ENCODE measurements at places on chromosomes 2 and 18.

DNA sequence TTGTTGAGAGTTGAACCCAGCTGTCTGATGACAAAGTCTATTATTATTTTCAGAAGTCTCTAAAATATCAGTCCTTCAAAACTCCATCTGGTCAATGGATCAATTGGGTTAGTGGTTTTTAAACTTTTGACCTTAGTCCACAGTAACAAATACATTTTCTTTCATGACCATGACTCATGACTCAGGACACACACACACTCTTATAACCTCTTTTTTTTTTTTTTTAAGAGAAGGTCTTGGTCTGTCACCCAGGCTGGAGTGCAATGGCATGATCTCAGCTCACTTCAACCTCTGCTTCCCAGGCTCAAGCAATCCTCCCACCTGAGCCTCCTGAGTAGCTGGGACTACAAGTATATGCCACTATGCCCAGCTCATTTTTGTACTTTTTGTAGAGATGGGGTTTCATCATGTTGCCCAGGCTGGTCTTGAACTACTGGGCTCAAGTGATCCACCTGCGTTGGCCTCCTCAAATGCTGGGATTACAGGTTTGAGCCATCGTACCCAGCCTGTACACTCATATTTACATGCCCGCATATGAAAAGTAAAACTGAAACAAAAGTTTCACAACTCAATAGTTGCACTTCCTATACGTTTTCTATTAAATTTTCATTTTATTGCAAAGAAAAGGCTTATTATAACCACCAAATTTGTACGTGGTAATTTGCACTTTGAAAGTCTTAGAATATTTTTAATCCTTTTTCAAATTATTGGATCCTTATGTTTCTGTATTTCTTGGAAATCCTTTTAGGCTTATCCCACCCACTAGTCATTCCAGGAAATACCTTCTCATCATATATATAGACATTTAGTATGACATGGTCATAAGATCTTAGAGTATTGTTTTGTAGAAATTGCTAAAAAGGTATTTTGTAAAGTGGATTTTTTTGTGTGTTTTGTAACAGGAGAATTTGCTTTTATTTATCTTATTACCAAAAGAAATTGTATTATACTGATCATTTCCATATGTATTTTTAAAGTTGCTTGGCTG is 199.0 kb downstream of the LPIN1 start:
- H3K27ac ChIP-seq: peak overlapping the region; percentile 93
- peak; percentile 1 for DNase-seq
- H3K4me1 ChIP-seq: peaks cover 39% of the 10 kb centered on the region
- H3K36me3 ChIP-seq: no peaks in the 10 kb centered on the region
- no peaks in the 10 kb centered on the region for H3K27me3 ChIP-seq
- peak overlapping the region; percentile 80 for H3K4me3 ChIP-seq

DNA sequence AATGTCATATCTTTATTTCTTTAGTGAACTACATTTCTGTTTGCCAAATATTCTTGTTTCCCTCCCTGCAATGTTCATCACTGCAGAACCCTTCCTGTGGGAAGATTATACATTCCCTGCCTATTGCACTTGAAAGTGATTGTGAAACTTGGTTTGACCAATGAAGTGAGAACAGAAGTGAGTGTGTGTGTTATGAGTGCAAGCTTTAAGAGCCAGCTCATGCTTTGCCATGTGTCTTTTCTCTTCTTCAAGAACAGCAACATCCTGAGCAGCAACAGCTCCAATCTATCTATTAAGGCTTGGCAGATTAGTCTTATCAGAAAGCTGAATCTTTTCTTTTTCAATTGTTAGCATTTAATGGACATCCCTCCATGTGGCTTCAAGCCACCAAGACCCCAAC is 42.0 kb upstream of the UBE2E3 start:
- DNase-seq: no peak
- peaks cover 3% of the 10 kb centered on the region for H3K36me3 ChIP-seq
- peaks cover 6% of the 10 kb centered on the region for H3K27me3 ChIP-seq
- no peak overlapping the region for H3K27ac ChIP-seq
- no peak overlapping the region for H3K4me3 ChIP-seq
- H3K4me1 ChIP-seq: peaks cover 4% of the 10 kb centered on the region

DNA sequence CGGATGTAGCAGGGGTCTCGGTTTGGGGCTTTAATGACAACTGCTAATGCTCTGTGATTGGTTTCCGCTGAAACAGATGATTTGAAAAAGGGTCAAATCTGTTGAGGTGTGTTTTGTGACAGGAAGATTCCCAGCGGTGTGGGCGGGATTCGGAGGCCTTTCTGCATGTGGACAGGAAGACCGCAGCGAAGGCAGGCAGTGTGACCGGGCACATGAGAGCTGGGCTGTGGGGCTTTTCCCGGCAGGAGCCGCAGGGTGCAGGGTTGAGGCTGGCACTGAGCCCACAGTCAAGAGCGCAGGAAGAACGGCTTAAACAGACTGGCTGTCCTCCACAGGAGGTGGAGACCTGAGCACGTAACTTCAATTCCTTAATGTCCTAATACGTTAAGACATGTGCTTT is 180.0 kb upstream of the TPO start:
- no peak overlapping the region for H3K27ac ChIP-seq
- DNase-seq: no peak
- no peaks in the 10 kb centered on the region for H3K36me3 ChIP-seq
- H3K27me3 ChIP-seq: no peaks in the 10 kb centered on the region
- peaks cover 32% of the 10 kb centered on the region for H3K4me1 ChIP-seq

DNA sequence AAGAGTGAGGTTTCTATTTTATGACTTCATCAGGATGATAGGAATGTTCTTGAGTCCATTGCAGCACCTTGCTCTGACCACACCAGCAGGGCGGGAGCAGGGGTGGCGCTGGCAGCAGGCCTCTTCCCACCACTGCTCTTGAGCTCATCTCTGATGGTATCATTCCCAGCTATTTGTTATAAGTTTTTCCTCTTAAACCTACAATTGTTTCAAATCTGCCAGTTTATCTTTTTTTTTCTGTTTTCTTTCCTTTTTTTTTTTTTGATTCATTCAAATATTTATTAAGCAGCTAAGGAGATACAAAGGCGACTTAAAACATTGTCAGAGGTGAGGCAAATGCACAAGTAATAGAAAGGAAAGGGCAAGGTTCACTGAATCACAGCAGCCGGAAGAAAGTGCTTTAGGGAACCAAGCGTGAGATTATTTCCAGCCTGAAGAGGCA is 28.7 kb downstream of the NIFK start:
- no peak for DNase-seq
- H3K4me1 ChIP-seq: peaks cover 2% of the 10 kb centered on the region
- H3K27me3 ChIP-seq: no peaks in the 10 kb centered on the region
- no peak overlapping the region for H3K27ac ChIP-seq
- H3K4me3 ChIP-seq: no peak overlapping the region
- no peaks in the 10 kb centered on the region for H3K36me3 ChIP-seq

- H3K27ac ChIP-seq: peak overlapping the region; percentile 75
- peaks cover 48% of the 10 kb centered on the region for H3K4me1 ChIP-seq
- no peak for DNase-seq
- H3K27me3 ChIP-seq: no peaks in the 10 kb centered on the region
- no peak overlapping the region for H3K4me3 ChIP-seq
- H3K36me3 ChIP-seq: no peaks in the 10 kb centered on the region
These were observed 161.6 kb downstream of the BCL11A start for GRCh38 chr2:60391649-60392375.

- H3K27ac ChIP-seq: no peak overlapping the region
- H3K36me3 ChIP-seq: no peaks in the 10 kb centered on the region
- no peak for DNase-seq
- H3K4me3 ChIP-seq: no peak overlapping the region
- H3K27me3 ChIP-seq: no peaks in the 10 kb centered on the region
These were observed 370.8 kb downstream of the OSR1 start for GRCh38 chr2:18987592-18988073.

- H3K27ac ChIP-seq: no peak overlapping the region
- no peak for DNase-seq
- H3K27me3 ChIP-seq: no peaks in the 10 kb centered on the region
- H3K4me1 ChIP-seq: peaks cover 2% of the 10 kb centered on the region
These were observed 52.4 kb downstream of the ADI1 start for GRCh38 chr2:3466966-3467365.

DNA sequence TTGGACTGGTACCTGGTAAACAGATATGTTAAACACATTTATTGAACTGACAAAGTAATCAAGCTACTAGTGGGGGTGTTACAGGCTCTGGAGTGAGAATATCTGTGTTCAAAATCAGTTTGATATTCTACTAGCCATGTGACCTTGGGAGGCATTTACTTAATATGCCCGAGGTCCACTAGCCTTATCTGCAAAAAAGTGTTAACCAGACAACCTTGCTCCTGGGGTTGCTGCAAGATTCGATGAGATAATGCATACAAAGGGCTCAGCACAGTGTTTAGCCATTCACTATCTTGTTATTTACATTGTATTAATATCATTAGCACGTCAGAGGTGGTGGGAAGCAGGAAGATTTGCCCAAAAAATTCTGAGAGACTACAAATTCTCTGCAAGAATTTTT is 103.3 kb downstream of the CDH2 start:
- no peaks in the 10 kb centered on the region for H3K4me1 ChIP-seq
- H3K4me3 ChIP-seq: no peak overlapping the region
- H3K27ac ChIP-seq: no peak overlapping the region

DNA sequence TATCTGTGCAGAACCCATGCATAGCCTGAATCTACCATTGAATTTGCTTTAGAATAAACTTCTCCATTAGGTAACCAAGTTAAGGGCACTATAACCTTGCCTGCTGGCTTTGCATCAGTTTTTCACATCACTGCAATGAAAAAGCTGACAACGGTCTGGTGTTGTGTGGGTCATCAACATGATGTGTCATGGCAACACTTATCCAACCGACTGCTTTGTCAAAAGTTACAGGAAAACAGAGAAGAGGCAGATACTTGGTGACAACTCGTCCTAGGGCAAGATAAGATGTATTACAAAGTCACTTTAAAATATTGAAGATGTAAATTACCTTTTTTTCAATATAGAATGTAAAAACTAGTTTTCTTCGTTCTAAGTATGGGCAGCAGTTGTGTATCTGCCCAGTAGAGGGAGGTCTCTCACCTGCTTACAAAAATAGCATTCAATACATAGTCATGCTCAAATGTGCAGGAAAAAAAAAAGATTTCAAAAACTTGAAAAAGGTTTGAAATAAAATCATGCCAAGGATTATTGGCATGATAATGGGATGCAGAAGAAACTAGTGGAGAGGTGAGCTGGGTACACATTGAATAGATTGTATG is 96.3 kb downstream of the EVA1A start:
- H3K27me3 ChIP-seq: peaks cover 25% of the 10 kb centered on the region
- H3K4me3 ChIP-seq: no peak overlapping the region
- H3K27ac ChIP-seq: no peak overlapping the region
- no peaks in the 10 kb centered on the region for H3K4me1 ChIP-seq
- DNase-seq: no peak

GRCh38 chr2:215360596-215360995 is 48.7 kb downstream of the ATIC start:
- H3K4me1 ChIP-seq: peaks cover 12% of the 10 kb centered on the region
- DNase-seq: no peak
- H3K36me3 ChIP-seq: peaks cover 48% of the 10 kb centered on the region
- H3K27me3 ChIP-seq: no peaks in the 10 kb centered on the region
- H3K4me3 ChIP-seq: no peak overlapping the region

DNA sequence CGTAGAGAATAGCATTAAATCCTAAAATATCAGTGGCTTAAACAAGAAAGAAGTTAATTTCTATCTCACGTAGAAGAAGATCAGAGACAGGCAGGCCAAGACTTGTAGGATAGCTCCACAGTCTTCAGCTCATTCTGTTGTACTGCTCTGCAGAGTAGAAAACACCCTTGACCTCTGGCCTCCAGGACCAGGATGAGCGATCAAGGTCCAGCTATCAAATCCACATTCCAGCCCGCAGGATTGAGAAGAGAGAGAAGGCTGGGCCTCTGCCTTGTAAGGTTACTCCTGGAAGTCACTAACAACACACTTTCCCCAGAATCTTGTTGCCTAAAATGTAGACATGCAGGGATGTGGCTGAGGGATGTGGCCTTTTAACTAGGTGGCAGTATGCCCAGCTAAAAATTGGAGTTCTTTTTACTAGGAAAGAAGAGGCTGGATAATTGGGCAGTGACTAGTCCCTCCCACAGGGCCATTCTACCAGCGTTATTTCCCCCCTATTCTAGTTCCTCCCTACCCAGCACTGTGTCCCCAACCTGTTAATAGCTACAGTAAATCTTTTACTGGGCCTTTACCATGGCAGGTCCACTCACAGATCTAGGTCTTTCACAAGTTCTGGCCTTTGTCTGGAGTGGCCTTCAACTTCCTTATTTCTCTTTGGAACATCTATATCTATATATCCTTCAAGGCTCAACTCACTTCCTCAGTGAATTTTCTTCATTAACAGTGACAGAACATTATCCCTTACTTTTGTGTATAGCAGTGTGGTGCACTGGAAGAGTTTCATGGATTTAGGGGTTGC is 165.0 kb downstream of the DIS3L2 start:
- no peaks in the 10 kb centered on the region for H3K27me3 ChIP-seq
- H3K4me3 ChIP-seq: no peak overlapping the region
- DNase-seq: no peak

DNA sequence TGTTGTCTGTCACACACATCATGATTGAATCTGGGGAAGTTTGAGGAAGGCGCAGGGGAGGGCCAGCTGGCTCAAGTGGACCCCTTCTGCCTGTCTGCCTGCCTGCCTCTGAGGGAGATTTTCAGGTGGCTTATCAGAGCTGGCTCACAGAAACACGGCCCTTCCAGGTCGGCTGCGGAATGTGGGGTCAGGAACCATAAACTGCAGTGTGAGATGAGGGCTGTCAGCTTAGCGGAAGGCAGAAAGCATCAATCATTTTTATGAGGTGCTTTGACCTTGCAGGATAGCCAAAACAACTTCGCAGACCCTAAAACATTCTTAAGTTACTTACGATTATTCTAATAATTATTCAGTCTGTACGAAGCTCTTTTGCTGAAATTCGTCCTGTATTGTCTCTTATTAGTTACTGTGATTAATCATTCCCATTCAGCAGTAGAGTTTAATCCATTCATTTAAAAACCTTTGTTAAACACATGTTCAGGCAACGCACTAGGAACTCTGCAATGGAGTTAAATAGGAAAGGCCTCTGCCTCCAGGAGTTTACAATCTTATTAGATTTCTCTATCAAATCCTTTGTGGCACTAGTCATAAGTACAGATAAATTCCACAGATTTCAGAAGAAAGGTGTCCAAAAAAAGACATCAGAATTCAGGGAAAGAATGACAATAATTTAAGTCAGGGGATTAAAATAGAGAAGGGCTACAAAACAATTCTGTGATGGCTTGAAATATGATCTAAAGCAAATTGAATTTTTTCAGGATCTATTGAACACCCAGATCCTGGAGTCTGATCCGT is 371.6 kb downstream of the HRH4 start:
- H3K4me3 ChIP-seq: no peak overlapping the region
- H3K4me1 ChIP-seq: no peaks in the 10 kb centered on the region
- no peak for DNase-seq
- no peaks in the 10 kb centered on the region for H3K36me3 ChIP-seq
- peaks cover 15% of the 10 kb centered on the region for H3K27me3 ChIP-seq
- no peak overlapping the region for H3K27ac ChIP-seq

- no peak overlapping the region for H3K4me3 ChIP-seq
- no peaks in the 10 kb centered on the region for H3K36me3 ChIP-seq
- DNase-seq: no peak
- no peaks in the 10 kb centered on the region for H3K4me1 ChIP-seq
These were observed 56.8 kb upstream of the TTN start for GRCh38 chr2:178863856-178864620.
